Kidney glomerular epithelial cell (primary cell): ENCODE measurements at places on chromosomes 2 and 18.

GRCh38 chr2:65366595-65367125 lies 65.7 kb downstream of the SPRED2 start:
- peak; percentile 84 for DNase-seq

- peak; percentile 20 for DNase-seq
Observed at GRCh38 chr2:84865181-84865783, 15.6 kb downstream of the TRABD2A start.

DNA sequence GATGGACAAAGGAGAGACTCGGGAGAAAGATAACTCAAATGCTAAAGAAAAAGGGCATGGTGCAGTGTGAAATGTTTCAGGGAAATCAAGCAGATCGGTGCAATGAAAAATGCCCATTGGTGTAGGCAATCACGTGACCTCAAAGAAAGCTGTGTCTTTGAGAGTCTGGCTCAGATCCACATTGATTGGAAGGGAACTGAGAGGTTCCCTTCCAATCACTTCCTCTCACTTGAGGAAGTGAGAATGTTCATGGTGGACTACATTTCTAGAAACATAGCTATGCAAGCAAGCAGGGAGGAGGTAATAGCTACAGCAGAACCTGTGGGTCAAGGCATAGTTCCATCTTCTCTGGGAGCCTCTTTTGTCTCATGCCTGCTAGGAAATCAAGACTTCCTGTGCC lies 187.4 kb downstream of the LPIN1 start:
- no peak for DNase-seq

GRCh38 chr2:224929512-224929911 lies 112.8 kb downstream of the DOCK10 start:
- no peak for DNase-seq

DNA sequence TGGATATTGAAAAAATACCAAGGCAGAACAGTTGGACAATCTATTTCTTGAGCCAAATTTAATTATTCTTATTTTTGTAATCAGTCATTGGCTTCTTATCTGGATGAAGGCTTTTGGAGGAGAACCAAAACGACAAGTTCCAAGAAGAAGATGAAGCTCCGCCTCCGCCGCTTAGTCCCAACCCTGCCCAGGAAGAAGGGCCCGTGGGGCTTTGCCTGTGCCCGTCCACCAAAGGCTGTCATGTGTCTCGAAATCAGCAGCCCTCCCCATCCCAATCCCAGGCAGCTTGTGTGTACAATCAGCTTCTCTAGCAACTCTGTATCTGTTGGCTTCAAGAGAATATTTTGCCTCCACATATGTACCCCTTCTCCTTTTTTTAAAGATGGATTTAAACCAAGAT lies 24.6 kb downstream of the PTRHD1 start:
- no peak for DNase-seq

DNA sequence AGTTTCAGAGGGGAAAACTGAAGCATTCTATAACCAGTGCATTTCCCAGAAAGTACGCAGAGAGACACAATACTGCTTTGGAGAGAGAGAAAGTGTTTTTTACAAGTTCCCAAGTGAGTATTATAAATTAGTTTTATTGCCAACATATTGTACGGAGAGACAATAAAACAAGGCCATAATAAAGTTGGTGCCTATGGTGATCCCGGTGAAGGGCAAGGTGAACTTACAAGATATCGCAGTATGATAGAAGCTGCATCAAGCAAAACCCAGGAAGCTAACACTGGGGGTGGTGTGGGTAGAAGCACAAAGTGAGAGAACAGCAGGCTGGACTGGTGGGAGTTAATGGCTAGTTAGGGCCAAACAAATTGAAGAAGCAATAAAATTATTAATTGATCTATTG lies 7.5 kb downstream of the TMSB10 start:
- no peak for DNase-seq

DNA sequence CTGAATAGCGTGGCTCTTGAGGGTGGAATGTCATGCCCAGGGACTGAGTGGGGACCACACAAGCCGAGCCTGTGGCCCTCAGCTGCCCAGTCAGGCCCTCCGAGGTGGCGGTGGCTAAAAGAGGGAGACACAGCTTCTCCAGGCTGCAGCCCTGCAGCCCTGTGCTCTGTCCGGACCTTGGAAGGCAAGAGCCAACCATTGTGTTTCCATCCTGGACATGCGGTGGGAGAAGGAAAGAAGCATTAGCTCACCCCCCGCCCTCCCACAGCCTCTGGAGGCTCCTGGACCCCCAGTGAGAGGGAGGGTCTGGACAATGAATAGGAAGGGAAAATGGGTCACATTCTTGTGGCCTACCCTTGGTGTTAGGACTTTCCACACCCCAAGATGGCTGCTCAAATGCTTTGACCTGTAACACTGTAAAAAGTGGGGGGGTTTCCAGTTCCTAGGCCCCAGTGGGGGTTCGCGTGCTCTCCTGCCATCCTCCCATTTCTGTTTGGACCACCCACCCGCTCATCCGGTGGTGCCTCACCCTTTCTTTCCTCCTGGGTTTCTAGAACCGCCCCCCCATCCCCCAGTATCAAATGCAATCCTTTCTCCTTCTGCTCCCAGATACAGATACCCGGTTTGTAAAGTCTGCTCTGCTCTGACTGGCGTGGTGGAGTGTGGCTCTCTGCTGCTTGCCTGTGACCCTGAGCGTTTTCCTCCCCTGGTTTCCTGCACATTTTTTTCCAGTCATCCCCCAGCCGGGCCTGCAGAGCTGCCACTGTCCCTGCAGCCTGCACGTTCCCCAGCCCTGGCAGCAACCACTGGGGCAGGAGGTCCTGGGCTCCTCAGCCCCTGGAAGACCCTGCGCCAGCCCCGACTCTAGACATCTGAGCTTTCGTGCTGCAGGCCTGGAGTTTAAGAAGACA lies 36.3 kb upstream of the SMAD7 start:
- DNase-seq: no peak

DNA sequence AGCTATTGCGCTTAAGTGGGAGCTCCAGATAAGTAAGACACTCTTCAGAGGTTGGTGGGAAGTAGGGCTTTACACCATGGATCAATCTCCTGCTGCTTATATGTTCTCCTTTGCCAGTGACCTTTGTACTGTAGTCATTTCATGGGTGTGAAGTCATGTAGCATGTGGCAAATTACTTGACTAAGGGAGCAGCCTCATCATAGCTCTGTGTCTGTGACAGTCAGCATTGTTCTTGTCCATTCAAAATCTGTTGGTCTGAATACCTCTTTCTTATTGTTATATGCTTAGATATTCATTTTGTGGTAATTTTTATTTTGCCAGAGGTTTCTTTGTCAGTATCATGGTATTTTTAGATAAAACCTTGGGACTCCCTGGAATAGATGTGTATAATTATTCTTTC lies 18.2 kb downstream of the SLC4A1AP start:
- DNase-seq: peak; percentile 80

DNA sequence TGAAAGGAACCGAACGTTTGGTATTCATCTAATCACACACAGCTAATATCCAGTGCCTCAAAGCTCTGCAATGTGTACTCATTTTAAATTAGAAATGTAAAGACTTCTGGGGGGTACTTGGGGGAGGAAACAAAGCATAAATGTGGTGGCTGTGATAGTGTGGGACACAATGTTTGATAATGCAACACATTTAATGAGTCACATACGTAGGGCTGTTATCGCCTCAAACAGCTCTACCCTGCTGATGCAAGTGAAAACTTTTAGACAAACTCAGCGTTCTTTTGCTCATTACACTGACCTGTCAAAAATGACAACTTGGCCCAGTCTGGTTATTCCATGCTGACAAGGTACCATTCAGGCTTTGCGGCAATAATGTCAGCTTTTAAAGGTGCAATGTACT lies 1227.1 kb upstream of the CELF4 start:
- no peak for DNase-seq

- no peak for DNase-seq
Observed at GRCh38 chr18:78774741-78775141, 204.9 kb upstream of the SALL3 start.

DNA sequence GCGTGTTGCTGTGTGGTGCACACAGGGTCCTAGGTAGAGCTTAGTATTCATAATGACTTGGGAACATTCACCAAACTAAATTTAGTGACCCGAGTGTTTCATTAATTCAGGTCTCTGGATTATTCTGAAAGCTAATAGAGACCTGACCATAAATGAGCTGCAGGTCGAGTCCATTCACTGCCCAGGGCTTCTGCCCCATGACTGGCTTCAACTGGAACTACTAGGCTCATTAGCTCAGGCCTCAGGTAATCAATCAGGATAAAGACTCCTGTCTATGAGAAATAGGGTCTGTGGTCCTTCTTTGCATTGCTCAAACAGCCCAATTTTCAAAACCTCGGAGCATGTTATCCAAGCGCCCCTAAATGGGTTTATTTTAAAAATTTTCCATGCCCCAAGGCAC lies 30.0 kb upstream of the OTOF start:
- no peak for DNase-seq

- DNase-seq: no peak
Observed at GRCh38 chr2:100624536-100624935, 61.7 kb downstream of the PDCL3 start.

DNA sequence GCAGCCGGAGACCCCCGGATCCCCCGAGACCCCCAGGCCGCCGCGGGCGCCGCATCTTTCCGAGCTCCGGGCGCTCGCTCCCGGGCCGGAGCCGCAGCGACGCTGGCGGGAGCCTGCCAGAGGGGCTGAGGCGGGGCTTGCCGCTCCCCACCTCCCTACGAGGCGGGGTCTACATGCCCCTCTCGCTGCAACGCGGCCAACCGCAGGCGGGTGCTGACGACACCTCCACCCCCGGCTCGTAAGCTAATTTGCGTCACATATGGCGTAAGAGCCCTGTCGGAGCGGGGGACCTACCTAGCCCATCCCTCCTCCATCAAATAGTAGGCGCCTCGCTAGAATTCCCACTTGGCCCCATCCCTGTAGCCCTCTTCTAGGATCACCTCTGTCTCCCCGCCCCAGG lies at the start of gene PTPRN:
Gene PTPRN, minus strand, starts transcription at position 124 of the 400 bp plus-strand sequence. Its CDS starts 69 bp downstream, at position 55.
- DNase-seq: no peak

DNA sequence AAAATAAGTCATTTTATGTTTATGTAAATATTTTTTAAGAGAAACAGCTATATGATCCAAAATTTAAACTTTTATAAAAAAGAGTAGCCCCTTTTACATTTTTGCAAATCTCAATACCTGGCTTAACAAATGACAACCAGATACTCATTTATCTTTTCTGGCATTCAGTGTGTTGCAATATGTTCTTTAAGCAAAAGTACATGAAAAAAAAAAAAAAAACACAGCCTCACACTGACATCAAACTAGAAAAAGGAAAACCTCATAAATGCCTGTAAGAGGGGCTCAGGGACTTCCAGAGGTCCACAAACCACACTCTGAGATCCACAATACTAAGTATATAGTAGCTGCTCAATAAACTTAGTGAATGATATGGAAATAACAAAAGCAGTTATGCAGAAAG lies 21.9 kb downstream of the PPP4R3B start:
- no peak for DNase-seq

DNA sequence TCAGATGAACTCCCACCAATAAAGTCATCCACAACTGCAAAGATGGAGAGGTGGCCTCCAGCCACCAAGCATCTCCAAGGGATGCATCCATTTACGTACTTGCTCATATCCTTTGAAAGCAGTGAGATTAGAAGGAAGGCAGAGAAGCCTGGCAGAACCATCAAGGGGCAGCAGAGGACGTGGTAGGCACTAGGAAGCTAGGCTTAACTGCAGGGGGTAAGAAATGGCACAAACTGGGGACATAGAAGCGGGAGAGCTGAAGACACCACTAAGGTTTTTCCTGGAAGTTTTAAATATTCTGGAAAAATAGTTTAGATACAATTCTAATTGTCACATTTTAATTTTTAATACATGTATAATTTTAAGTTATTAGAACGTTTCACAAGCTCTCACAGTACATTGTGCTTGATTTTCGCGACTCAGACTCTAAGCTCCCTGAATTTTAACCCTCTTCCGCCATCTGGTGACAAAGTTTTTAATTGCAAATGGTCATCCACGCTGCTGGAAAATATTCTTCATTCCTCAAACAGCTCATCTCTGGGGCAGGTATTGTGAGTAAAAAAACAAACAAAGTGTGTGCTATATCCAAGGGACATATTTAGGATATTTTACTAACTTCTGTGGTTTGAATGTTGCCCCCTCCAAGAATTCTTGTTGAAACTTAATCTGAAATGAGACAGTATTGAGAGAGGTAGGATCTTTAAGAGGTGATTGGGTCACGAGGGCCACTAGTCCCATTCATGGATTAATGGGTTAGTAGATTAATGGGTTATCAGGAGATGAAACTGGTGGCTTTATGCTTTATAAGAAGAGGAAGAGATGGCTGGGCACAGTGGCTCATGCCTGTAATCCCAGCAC lies 1.6 kb upstream of the PSTPIP2 start:
- DNase-seq: peak; percentile 65
